ENCODE measurements at places on chromosomes 7 and 10.

DNA sequence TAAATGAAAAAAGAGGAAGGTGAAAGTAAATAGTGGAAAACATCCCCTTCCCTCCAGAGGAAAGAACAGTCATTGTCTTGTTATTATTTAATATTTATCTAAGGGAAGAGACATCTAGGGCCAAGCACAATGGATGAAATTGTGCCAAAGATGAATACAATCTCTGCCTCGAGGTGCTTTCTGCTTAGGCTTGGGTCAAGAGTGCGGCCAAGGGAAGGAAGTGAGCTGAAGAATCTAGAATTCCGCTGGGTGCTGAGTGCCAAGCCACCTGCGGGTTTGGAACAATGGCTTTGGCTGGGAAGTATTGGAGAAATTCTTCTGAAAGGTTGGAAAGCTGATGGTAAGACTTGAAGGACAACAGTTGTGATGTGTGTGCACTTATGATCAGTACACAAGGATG is 531.3 kb upstream of the FZD8 start:
- no peak for DNase-seq

- DNase-seq, result no peak
Observed at GRCh38 chr10:117694190-117694589, 151.6 kb downstream of the EMX2 start.

GRCh38 chr7:29030781-29031275 is 72.7 kb upstream of the TRIL start:
- no peak for DNase-seq

DNA sequence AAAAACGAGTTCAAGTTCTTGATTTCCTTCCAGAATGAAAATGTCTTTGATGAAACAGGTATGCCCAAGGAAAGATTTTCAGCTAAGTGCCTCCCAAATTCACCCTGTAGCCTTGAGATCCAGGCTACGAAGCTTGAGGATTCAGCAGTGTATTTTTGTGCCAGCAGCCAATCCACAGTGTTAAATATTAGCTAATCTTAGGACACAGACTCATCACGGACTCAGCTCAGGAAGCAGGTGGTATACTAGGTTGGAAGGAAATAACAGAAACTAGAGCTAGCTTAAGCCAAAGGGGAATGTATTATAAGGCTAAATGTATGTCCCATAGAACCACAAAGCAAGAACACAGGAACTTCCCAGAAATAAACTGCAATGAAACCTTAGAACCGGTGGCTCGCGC is 151.0 kb upstream of the PRSS1 start:
- DNase-seq, result no peak

DNA sequence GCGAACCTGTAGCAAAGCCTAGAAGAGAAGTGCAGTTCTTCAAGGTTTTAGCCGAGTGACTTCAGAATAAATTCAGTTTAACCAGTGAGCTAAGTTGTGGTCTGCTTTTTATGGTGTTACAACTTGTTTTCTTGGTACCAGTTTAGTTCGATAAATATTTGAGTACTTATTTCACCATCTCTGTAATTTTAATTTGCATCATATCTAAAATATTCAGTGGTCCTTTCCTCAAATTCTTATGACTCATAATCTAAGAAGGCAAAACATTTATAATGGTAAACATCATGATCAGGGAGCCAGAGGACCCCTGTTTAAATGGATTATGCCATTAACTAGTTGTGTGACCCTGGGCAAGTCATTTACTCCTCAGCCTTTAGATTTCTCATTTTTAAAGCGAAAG is 4.1 kb upstream of the BMPER start:
- DNase-seq, result no peak

DNA sequence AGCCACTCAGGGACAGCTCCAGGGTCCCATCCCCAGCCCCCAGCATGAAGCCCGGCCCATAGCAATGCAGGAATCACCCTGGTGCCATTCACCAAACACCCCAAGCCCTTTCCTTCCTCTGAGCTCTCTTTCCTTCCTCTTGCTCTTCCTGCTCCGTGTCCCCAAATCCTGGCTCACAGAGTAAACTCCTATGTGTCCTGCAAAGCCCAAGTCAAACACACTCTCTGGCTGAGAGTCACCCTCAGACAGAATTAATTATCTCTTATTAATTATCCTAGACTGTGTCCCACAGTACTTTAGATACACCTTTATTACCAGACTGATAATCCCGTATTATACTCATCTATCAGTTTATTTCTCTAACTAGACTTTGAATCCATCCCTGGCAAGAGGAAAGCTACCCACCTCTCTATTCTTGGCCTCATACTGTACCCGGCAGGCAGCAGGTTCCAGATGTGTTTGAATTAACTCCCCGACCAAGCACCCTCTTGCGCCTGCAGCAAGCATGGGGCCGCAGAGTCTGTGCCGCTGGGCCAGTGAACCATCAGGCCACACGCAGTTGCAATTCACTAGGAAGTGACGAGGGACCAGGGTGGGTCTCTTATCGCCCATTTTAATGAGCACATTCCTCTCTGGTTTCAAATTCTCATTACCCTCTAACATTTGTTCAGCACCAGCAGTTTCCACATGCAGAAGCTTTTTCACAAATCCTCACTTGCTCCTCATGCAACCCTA is 86.7 kb downstream of the PRKAG2 start:
- no peak for DNase-seq

- no peak for DNase-seq
Observed at GRCh38 chr10:105017116-105017515, 376.0 kb downstream of the SORCS3 start.

- DNase-seq, result no peak
Observed at GRCh38 chr7:39754326-39755120, 131.2 kb downstream of the RALA start.

DNA sequence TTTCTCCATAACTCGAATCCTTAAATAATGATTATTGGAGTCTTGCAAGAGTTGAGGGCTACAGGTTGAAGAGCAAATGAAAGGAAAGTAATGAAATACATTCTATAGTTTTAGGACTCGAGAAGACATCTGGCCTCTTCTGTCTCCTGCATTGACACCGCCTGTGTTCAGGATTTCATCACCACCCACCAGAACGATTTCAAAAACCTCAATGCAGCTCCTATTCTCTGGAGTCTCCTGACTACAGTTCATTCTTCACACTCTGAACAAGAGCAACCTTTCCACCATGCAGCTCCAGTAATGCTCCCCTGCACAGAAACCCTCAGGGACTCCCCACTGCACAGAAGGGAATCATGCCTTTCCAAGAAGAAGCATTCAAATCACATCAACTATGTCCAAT is 5.5 kb downstream of the IL15RA start:
- no peak for DNase-seq

DNA sequence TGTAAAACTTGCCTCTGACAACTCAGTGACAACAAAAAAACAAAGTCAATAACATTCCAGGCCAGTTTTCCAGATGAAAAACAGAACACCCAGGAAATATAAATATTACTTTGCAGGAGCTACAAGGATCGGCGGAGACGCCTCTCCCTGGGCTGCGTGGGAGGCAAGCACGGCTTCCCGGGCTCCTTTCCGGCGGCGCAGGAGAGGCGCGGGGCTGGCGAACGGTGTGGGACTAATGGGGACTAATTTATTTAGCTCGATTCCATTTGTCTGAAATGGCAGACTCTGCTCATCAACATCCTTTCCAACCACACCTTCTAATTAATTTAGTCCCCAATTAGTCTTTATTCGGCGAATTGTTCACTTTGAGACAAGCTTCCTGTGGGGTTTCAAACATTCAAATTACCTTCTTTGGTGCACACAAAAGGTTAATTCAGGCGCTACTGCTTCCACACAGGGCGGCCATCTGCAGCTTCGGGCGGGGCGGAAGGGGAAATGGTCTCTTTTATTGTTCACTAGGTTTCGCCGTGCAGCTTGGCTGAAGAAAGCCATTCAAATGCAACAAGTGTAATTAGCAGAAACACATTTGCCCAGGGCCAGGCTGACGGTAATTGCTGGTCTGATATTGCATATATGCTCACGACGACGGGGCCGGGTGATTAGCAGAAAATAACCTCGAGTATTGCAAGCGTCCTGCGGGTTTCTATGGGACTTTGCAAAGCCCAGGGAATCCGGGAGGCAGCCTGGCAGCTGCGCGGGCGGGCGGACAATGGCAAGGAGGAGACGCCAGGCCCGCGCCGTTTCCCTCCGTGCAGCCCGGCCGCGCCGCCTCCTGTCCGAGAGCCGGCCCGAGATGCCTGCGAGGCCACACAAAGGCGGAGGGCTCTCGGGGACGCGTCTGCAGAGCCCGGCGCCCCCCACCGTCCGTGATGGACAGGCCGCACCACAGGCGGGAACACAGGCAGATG is 270.1 kb downstream of the PTPRN2 start:
- no peak for DNase-seq

GRCh38 chr10:120593693-120594092 is 136.7 kb downstream of the PLPP4 start:
- no peak for DNase-seq

GRCh38 chr7:100794741-100795140 is 32.6 kb downstream of the EPHB4 start:
- DNase-seq, result no peak

DNA sequence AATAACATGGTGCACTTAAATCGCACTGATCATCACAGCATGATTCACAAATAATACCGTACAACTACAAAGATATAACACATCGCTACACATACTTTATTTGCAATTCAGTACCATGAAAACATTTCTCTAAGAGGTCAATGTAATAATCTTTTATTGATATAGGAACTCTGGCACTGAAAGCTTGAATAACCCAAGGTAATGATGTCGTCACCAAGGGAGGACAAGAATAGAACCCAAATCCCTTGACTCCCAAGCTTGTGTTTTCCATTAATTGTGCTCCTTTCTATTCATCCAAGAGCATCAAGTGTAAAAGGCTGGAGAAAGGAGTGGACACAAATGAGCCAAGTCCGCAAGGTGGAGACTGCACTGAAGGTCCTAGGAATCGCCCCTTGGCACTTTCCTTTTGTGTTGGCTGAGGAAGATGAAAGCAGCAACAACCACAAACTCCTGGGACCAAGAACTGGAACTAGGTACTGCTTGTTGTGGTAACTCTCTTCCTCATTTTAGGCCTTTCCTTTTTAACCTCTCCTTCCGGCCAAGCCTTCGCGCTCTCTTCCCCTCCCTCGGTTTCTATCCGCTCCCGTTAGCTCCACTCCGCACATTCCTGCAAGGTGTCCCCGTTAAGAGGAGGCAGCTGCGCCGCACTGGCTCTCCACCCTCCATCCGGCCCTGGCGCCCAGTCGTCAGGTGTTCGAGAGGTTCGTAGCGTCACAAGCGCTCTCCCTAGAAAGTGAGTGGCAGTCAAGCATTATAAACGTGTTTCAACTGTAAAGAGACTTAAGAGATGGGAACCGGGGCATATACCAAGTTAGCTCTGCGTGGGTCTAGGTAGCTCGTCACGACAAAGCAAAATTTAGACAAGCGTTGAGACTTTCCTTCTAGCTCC is 1.0 kb upstream of the CBLL1 start:
- peak; percentile 69 for DNase-seq

DNA sequence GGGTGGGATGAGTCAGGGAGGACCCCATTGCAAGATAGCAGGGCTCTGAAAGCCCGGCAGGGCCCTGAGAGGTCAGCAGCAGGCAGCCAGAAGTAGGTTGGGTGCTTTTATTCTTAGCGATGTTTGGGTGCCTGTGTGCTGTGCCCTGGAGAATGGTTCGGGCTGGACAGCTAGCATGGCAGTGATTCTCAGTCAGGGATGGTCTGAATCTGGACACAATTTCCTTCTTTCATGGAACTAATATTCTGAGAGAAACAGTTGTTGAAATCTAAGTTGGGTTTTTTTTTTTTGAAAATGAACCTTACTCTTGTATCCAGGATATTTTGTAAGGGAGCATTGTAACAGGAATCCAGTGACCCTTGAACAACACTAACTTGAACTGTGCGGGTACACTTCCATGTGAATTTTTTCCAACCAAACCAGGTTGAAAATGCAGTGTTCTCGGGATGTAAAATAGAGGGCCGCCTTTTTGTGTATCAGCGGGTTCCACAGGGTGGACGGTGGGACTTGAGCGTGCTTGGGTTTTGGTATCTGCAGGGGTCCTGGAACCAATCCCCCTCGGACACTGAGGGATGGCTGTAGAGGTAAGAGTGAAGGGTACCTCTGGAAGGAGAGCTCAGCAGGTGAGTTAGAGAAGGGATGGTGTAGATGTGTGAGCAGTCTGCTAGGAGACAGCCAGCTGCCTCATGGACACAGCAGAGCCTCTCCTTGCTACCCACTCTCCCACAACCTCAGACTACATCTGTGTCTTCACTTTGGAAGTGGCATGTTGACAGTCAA is 12.5 kb downstream of the CCNY start:
- no peak for DNase-seq

DNA sequence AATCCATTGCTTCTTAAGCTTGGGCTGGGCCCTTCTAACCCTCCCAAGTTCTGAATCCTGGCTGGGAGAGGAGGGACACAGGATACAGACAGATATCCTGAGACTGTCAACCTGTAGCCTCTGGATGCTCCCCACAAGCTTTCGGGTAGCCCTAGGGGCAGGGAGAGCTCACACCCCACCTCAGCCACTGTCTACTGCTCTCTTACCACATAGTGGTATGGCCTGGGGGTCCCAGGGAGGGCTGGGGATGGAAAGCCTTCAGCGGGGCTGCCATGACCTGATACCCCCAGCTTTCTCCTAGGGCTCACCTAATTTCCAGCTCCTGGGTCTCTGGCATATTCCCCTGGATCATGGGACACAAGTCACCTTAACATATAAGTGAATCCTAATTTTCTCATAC is 25.1 kb downstream of the CRHR2 start:
- no peak for DNase-seq

DNA sequence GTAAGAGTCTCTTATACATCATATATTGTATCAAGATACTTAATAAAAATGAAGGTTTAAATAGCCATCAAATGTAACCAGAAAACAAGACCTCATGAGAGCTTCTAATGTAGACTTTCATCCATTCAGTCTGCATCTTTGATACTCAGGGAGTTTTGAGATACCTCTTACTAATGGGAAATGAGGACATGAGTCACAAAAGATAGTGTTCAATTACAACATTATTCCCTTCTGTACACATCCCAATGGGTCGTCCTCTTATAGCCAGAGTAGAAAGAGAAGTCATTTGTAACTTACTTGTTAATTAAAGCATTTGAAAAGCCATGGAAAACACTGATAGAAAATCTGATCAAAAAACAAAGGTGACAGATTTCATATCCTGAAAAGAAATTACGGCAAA is 19.4 kb downstream of the SHTN1 start:
- DNase-seq, result no peak

- DNase-seq, result no peak
Observed at GRCh38 chr10:91339729-91340128, 70.4 kb upstream of the HECTD2 start.

DNA sequence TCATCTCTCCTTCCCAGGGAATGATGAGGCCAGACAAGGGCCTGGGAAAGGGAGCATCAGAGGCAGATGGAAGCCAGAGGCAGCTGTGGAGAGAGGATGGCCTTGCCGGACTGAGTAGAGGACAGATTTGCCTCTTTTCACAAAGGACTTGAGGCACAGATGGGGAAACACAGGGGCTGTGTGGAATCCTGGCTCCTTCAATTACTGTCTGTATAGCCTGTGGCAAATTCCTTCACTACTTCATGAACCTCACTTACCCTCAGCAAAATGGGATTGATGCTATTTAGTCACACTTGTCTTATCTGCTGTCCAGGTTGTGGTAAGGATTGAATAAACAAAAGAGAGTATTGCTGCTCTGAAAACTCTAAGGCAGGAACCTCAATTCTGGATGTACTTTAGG is 40.3 kb downstream of the SLC25A28 start:
- no peak for DNase-seq

GRCh38 chr7:74514131-74514591 is 60.5 kb downstream of the GTF2IRD1 start:
- DNase-seq, result no peak

All from iPS DF 19.7 (cell line).